Posterior vena cava (tissue), 2 donors: ENCODE measurements at places on chromosomes 6 and 20.
A peak's percentile ranks its signal among the peaks of the same experiment; 100 is the strongest.

DNA sequence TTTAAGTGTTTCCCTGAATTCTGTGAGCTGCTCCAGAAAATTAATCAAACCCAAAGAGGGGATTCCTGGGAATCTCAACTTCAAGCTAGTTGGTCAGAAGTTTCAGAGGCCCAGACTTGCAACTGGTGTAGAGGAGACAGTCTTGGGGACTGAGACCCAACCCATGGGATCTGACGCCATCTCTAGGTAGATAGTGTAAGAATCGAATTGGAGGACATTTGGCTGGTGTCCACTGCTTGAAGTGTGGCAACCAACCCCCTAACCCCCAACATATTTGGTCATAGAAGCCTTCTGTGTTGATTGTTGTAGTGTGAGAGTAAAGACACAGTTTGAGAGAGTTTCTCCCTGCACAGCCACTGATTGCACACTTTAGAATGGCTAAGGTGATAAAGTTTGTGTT, 103.5 kb upstream of the CARMIL1 start:
- no peak for DNase-seq

DNA sequence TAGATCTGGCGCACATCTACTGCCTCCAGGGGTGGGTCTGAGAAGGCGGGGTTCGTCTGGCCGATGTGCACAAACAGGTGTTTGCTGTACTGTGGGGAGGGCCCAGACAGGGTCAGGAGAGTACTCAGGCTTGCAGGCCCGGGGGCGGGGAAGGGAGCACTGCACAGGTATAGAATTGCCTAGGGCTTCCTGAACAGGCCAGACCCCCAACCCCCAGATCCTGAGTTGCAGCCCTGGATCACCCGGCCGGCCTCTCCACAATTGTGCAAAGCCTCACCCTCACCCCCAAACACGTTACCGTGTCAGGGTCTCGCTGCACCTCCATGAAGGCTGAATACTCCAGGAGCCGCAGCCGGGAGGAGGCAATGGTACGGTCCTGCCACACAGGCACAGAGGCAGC, 7.8 kb downstream of the RPL10A start:
- DNase-seq, result no peak

GRCh38 chr6:4374216-4374615, 238.8 kb upstream of the ECI2 start:
- no peak for DNase-seq

- no peak for DNase-seq
Observed at GRCh38 chr20:15923030-15923776, 650.0 kb downstream of the KIF16B start.

GRCh38 chr6:130421585-130421984, 55.8 kb downstream of the TMEM200A start:
- no peak for DNase-seq

- no peak for DNase-seq
Observed at GRCh38 chr6:82616386-82617028, 252.9 kb downstream of the TPBG start.

GRCh38 chr20:33653218-33653899, 8.8 kb upstream of the C20orf144 start:
- DNase-seq, result peak; percentile 84

DNA sequence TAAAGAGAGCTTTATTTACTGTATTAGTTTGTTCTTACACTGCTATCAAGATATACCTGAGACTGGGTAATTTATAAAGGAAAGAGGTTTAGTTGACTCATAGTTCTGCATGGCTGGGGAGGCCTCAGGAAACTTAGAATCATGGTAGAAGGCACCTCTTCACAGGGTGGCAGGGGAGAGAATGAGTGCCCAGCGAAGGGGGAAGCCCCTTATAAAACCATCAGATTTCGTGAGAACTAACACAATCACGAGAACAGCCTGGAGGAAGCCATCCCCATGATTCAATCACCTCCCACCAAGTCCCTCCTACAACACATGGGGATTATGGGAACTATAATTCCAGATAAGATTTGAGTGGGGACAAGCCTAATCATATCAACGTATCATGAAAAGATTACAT, 27.2 kb downstream of the ARID1B start:
- DNase-seq, result no peak

GRCh38 chr6:96761794-96762193, 75.5 kb downstream of the GPR63 start:
- no peak for DNase-seq

- no peak for DNase-seq
Observed at GRCh38 chr20:50333812-50334211, 143.2 kb downstream of the CEBPB start.

DNA sequence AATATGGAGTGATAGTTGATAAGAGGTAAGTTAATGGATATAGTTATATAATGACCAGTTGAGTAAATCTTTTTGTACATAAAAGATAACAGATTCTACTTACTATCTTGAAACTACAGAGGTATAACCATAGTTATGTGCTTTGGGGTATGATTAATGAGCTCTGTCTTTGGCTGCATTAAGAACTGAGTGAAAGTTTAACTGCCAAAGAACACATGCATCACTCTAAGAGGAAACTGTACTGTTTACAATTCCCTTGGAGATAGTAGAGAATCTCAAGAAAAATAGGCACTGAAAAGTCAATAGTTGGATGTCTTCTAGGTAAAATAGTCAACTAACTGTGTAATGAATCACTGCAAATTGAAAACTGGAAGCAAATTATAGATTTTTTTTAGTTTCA, 1129.5 kb downstream of the EPHA7 start:
- DNase-seq, result no peak

DNA sequence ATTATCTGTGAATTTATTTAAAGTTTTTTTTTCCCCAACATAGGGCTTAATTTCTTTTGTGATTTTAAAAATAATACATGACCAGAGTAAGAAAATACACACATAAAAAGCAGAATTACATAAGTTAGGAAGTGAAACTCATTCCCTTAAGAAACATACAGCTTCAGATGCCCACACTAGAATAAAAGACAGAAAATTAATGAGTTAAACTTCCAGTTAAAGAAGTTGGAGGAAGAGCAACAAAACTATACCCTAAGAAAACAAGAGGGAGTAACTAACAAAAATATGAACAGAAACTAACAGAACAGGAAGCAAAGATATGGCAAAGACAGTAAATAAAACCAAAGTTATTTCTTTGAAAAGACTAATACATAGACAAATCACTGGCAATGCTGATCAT, 107.6 kb upstream of the CEP85L start:
- DNase-seq, result no peak

DNA sequence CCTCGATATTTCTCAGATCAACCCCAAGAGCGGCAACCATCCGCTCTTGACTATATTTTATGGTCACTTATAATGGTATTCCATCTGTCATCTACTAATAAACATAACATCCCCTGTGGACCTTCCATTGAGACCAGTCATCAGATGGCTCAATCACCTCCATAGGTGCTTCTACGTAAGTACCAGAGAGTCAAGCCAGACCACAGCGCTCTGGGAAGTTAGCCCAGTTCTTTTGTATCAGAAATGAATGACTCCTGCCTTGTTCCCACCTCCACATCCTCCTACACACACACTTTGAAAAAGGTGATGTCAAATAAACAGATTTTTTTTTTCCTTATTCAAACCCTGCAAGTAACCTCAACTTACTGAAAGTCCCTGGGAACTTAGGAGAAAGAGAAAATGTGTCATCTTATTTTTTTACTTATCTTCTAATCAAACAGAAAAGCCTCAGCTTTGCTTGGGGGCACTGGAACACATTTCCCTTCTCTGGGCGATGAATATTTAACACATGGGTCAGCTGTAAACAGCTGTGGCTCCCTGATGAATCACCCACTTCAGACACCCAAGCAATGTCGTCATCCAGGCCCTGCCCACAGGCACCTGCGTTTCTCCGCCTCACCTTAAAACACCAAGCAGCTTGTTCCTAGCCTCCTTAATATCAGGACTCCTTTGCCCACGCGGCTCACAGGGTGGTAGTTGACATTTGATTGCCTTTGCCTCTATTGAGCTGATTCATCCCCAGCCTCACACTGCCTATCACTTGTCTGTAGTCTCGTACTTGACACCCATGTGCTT, 121.4 kb upstream of the LY86 start:
- no peak for DNase-seq

DNA sequence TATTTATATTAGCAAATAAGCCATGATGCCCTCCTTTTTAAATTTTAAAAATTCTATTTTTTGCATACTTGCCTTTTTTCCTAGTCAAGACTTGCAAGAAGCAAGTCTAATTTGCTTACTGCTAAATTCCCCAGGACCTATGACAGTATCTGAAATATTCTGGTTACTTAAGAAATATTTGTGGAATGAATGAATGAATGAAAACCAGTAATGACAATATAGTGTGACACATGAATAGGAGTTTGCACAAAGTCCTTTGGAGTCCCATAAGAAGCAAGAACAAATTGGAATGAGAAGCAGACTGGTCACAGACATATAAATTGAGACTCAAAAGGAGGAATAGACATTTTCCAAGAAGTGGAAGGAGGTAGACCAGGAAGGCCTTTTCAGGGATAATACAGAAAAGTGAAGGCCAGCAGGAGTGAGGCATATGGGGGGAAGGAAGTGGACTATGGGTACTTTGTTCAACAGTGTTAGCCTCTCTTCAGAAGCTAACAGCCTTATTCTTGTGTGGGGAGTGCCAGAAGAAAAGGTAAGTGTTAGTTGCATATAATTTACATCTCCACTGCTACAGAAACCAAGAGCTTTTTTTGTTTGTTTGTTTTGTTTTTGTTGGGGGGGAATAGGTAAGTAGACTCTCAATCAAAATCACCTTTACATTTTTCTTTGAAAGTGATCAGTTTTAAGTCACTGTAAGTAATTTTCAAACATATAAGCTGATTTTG, 93.6 kb upstream of the FAM184A start:
- DNase-seq, result no peak

DNA sequence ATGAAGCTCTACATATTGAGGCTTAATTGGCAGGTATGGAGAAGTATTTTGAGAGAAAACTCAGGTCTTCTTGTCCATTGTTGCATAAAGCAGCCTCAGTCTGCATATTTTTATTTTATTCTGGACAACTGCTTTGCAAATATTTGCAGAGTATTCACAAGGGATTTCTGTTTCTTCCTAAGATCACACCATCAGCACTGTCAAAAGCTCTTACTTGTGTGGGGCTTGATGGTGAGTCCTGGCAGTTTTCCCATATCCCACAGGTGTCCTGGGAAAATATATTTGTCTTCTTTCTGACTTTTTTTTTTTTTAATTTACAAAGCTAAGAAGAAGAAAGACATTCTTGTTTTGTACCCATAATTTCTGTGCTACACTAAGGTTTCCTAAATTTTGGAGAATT, 16.9 kb upstream of the MLIP start:
- DNase-seq, result no peak

GRCh38 chr6:53611342-53611741, 54.2 kb downstream of the KLHL31 start:
- no peak for DNase-seq

DNA sequence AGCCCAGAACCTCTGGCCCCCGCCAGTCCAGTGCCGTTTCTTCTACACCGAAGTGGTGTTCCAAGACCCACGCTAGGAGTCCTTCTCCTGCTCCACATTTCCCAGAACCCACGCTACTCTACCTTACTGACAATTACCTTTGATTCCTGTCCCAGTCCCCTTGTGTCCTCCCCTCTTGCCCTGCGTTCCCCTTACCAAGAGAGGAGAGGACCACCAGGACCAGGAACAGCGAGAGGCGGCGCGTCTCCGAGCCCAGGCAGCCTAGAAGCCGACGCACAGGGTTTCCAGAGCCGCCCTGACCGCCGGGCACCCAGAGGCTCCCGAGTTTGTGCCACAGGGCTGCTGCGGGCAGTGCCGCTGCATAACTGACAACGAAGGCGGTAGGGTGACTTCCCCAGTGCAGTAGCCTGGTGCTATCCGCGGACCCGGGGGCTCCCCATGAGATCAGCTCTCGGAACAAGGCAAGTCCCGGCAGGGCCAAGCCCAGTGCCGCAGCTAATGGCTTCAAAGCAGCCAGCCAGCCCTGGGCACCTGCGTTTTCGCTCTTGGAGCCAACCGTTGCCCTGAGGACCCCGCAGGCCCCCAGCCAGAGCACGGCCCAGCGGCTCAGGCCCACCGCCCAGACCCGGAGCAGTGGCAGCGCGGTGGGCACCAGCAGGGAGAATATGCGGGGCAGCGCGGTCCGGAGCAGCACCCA, 512 bp downstream of the TAP1 start:
- peak; percentile 84 for DNase-seq

- no peak for DNase-seq
Observed at GRCh38 chr6:90428514-90428913, 131.9 kb upstream of the BACH2 start.

- peak; percentile 30 for DNase-seq
Observed at GRCh38 chr20:49913399-49914047, 1.8 kb downstream of the SPATA2 start.

GRCh38 chr6:37258405-37259105, 611 bp upstream of the TMEM217 start:
- no peak for DNase-seq

GRCh38 chr20:61461461-61461860, 209.4 kb downstream of the CDH4 start:
- no peak for DNase-seq

DNA sequence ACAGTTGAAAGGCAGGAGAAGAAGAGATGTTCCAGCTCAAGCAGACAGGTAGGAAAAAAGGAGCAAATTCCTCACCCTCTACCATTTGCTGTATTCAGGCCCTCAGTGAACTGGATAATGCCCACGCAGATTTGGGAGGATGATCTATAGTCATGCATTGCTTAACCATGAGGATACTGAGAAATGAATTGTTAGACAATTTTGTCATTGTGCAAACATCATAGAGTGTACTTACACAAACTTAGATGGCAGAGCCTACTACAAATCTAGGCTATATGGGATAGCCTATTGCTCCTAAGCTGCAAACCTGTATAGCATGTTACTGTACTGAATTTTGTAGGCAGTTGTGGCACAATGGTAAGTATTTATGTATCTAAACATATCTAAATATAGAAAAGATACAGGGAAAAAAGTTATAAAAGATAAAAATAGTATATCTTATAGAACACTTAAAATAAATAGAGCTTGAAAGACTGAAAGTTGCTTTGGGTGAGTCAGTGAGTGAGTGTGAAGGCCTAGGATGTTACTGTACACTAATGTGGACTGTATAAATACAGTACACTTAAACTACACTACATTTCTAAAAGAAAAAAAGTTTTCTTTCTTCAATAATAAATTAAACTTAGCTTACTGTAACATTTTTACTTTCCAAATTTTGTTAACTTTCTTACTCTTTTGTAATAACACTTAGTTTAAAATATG, 672.3 kb downstream of the UTRN start:
- DNase-seq, result no peak

DNA sequence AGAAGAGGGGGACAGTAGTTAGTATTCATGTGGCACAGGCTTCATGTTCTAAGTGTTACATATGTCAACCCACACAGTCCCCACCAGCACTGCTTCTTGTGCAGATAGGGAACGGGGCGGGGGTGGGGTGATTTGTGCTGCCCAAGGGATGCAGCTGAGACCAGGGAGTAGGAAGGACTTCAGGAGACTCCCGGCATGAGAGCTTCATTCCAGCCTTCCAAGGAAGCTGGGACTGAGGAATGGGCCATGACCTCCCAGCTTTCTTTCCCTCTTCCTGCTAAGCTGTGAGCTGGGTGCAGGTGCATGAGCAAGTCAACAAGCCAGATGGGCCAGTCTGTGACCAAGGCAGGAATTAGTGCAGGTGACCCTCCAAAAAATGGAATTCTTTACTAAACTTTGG, 9.2 kb downstream of the BEND3 start:
- DNase-seq, result peak; percentile 44
